SK-MEL-5 (cell line): ENCODE measurements at places on chromosomes 12 and 14.
A peak's percentile ranks its signal among the peaks of the same experiment; 100 is the strongest.

DNA sequence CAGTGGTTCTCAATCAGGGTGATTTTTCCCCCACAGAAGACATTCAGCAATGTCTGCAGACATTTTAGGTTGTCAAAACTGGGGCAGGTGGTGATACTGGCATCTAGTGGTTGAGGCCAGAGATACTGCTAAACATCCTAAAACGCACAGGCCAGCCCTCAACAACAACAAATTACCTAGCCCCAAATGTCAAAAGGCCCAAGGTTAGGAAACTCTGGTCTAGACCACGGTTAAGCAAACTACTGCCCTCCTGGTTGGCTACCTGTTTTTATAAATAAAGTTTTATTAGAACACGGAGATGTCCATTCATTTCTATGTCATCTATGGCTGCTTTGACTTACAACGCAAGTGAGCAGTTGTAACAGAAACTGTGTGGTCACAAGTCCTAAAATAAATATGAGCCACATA is 186.7 kb downstream of the EFCAB11 start:
- DNase-seq = peak; percentile 68

GRCh38 chr12:48029491-48030172 is 25.4 kb upstream of the COL2A1 start:
- no peak for DNase-seq

GRCh38 chr12:104250366-104251125 is 35.0 kb downstream of the TXNRD1 start:
- no peak for DNase-seq

DNA sequence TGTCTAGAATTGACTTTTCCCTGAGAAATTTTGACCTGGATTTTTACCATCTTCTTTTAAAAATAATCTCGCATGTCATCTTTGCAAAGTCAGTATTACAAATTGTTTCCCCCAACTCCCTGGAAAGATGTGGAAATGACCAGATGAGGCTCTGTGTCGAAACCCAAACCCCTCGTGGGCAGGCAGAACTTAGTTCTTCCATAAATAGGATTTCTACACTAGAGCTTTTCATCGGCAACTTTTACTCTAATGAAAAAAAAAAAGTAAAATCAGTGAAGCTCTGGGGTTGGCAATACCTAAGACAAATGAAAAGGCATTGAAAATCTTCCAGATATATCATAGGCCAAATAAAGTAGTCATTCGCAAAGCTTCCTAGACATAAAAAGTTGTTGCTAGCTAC is 17.0 kb downstream of the SSPN start:
- no peak for DNase-seq

- DNase-seq = no peak
Observed at GRCh38 chr12:100371146-100371545, 14.3 kb downstream of the SLC17A8 start.

DNA sequence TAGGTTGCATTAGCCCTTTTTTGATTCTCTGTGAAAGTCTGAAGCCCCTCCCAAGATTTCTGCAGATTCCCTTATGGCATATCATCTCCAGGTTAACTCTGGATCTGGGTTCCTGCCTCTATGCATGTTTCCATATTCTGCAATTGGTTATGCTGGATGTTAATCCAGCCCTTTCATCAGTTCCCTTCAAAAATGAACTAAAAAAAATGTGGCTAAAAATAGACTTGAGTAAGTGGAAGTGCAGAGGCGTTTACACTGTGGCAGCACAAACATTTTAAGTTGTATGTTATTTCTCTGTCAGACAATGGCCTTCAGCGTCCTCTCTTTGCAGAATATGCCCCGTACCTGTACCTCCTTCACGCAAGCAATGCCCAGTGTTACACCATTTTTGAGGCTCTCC is 11.4 kb downstream of the MGST1 start:
- no peak for DNase-seq

DNA sequence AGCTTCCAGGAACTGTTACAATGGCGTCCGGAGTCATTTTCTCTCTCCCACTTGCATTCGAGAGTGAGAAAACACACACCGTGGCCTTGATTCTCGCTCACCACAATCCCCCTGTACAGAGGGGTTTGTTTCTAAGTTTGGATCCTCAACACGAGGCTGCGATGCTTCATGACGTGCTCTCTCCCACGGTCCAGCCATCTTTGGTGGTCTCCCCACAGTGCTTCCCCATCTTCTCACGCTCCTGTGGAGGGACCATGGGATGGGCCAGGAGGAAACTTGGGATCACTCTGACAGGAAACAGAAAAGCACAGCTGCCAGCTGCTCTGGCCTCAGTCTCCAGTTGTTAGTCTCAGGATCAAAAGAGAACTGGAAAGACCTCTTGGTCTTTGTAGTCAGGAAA is 28.1 kb downstream of the OR10P1 start:
- no peak for DNase-seq

DNA sequence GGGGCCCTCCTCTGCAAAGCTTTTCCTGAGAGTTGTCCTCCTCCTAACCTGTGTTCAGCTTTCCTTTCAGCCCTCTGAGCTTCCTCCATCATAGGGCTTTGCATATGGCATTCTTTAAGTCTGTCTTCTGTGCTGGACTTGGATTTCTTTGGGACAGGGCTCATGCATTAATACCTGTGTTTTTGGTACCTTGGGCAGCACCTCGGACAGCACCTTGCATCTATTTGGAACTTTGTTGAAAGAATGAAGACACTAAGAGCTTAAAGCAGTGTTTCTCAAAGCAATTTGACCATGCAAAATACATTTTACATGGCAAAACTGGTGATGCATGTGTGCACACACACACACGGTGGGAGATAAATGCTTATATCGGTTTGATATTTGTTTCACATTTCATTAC is 115.0 kb upstream of the SRRM4 start:
- no peak for DNase-seq

- no peak for DNase-seq
Observed at GRCh38 chr12:119964929-119965328, 24.1 kb upstream of the BICDL1 start.

DNA sequence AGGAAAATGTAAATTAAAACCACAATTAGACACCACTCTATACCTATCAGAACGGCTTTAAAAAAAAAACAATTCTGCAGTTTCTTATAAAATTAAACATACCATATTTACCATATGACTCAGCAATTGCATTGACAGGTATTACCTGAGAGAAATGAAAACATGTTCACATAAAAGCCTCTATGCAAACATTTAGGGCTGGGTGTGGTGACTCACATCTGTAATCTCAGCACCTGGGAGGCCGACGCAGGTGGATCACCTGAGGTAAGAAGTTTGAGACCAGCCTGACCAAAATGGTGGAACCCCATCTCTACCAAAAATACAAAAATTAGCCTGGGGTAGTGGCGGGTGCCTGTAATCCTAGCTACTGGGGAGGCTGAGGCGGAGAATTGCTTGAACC is 41.1 kb downstream of the SPTB start:
- DNase-seq = no peak

GRCh38 chr14:69928111-69928523 is 48.9 kb downstream of the SMOC1 start:
- DNase-seq = no peak

DNA sequence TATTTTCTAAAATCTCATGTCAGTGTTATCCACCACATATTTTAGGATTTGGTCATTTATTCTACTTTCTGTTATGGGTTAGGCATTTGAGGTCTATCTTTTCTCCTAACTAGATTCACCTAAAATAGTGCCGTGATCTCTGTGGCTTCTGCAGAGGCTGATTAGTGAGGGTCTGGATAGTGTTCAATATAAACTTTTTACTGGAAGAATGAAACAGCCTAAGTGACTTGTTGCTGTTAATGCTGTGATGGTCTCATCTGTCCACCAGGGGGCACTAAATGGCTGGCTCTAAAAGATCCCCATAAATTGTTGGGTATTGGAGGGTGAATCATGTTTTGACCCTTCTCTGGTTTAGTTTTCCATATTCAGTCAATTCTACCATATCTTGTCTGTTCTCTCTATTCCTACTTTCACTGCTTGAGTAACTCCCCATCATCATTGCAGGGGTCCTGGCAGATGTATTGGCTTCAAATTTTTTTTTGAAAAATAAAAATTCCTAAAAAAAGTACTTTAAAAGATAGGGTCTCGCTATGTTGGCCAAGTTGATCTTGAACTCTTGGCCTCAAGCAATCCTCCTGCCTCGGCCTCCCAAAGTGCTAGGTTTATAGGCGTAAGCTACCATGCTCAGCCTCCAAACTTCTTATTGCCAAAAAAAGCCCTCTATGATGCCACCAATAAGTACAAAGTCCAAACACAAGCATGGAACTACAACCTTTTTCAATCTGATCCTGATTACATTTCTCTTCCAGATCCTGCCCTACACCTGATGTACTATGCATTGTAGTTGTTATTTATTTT is 6.9 kb downstream of the PABPN1 start:
- DNase-seq = peak; percentile 76

GRCh38 chr14:96843137-96843536 is 46.0 kb downstream of the VRK1 start:
- DNase-seq = no peak

- DNase-seq = no peak
Observed at GRCh38 chr12:14701809-14702568, 5.6 kb upstream of the GUCY2C start.

- no peak for DNase-seq
Observed at GRCh38 chr14:64637735-64638473, 66.3 kb upstream of the PLEKHG3 start.

- DNase-seq = no peak
Observed at GRCh38 chr12:82055391-82055790, 296.2 kb upstream of the PPFIA2 start.

DNA sequence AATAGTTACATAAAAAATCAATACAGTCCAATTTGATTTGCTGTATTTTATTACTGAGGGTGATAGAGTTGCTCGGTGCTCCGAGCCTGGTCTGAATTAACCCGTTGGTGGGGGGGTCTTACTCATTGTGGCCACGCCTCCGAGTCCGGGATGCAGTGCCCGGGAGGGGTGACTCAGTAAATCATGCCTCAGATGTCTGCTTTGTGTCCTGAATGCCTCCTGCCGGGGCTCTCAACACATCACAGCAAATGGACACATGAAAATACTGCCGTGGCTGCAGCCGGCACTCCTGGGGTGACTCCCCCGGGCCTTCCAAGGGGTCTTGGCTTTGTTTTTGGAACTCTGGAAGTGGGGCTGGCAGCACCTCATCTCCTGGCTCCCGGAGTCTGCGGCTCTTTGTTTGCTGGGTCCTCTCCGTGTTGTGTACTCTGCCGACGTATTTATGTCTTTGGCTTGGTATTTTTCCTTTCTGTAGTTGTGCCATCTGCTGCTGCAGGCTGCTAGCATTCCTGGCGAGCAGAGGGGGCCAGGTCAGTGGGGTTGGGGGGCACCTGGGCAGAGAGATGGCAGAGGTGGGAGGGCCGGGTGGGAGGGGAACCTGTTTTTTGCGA is 129.0 kb downstream of the AACS start:
- DNase-seq = peak; percentile 22

- peak; percentile 58 for DNase-seq
Observed at GRCh38 chr12:124737040-124737419, 126.6 kb downstream of the SCARB1 start.

DNA sequence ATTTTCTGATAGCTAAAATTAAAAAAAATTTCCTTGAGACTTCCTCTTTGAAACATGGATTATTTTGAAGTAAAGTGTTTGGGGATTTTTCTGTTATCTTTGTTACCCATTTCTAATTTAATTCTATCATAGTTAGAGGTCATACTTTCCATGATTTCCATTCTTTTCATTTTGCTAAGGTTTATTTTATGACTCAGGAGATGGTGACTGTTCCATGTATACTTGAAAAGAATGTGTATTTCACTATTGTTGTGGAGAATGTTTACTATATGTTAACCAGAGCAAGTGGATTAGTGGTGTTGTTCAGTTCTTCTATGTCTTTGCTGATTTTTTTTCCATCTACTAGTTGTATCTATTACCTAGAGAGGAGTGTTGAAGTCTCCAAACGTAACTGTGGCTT is 250.5 kb upstream of the PELI2 start:
- no peak for DNase-seq

DNA sequence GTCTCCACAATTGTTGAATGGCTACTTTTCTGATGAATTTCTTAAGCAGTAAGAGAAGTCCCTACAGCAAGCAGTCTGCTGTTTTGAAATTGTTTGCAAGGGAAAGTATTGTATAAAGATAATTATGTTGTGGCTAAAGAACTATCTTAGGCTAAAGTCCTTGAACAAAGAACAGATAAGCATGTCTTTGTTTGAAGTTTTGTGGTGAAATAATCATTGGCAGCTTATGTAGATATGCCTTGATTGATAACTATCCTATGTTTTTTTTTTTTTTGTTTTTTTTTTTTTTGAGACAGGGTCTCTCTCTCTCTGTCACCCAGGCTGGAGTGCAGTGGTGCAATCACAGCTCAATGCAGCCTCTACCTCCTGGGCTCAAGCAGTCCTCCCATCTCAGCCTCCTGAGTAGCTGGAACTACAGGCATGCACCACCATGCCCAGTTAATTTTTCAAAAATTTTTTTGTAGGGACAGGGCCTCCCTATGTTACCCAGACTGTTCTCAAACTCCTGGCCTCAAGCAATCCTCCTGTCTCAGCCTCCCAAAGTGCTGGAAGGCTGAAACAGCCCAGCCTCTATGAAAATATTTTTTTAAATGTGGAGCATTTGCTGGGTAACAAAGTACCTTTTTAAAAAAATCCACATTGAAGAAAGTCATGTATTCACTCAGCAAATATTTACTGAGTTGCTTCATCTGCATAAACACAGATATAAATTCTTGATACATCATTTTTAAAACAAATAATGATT is 80.8 kb downstream of the LLPH start:
- DNase-seq = no peak

DNA sequence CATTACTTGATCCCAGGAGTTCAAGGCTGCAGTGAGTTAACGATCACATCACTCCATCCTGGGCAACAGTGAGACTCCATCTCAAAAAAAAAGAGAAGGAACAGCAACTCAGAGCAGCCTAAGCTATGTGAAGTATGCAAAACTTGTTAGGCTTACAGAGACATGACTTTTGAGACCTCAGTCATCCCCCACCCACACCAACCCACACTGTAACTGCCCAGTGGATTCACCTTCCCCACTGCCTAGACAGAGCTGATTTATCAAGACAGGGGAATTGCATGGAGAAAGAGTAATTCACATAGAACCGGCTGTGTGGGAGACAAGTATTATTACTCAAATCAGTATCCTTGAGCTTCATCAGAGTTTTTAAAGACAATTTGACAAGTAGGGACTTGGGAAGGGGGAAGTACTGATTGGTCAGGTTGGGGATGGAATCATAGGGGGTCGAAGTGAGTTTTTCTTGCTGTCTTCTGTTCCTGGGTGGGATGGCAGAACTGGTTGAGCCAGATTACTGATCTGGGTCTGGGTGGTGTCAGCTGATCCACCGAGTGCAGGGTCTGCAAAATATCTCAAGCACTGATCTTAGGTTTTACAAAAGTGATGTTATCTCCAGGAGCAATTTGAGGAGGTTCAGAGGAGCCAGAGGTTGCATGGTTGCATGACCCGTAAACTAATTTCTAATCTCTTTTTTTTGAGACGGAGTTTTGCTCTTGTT is 6.2 kb upstream of the WDR89 start:
- DNase-seq = no peak

DNA sequence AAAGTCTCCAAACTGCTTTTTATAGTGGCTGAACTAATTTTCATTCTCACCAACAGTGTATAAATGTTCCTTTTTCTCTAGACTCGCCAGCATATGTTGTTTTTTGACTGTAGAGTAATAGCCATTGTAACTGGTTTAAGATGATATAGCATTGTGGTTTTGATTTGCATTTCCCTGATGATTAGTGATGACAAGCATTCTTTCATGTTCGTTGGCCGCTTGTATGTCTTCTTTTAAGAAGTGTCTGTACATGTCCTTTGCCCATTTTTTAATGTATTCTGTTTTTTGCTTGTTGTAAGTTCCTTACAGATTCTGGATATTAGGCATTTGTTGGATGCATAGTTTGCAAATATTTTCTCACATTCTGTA is 404.9 kb downstream of the FLRT2 start:
- no peak for DNase-seq

GRCh38 chr14:24911324-24912109 is 138.4 kb downstream of the STXBP6 start:
- no peak for DNase-seq
